ENCODE measurements at places on chromosomes 7 and 10. TPM values are rescaled to one million over a fixed set of nuclear protein-coding genes. Genes with fewer than 3 reads are reported as not detected.
A peak's percentile ranks its signal among the peaks of the same experiment; 100 is the strongest.

DNA sequence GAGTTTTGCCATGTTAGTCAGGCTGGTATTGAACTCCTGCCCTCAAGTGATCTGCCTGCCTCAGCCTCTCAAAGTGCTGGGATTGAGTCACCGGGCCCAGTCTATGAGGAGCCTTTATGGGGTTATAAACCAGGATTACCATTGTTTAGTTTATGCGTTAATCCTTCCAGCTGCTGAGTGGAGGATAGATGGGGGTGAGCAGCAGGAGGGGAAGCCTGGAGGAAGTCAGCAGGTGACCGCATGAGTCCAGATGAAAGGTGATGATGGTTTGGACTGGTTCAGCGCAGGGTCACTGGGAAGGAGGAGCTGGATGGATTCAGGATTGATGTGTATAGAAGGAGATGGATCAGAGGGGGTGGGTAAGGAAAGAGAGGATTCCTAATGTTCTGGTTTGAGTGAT is 197.1 kb downstream of the ADAM12 start:
- H3K27ac ChIP-seq: no peak overlapping the region
- H3K4me3 ChIP-seq: no peak overlapping the region
- no peaks in the 10 kb centered on the region for H3K4me1 ChIP-seq

GRCh38 chr7:110698576-110698975 is 392.4 kb upstream of the LRRN3 start:
- no peaks in the 10 kb centered on the region for H3K27me3 ChIP-seq
- H3K27ac ChIP-seq: no peak overlapping the region
- H3K36me3 ChIP-seq: no peaks in the 10 kb centered on the region
- no peak for DNase-seq
- no peaks in the 10 kb centered on the region for H3K4me1 ChIP-seq

GRCh38 chr10:61567729-61568128 is 95.0 kb upstream of the CABCOCO1 start:
- no peaks in the 10 kb centered on the region for H3K27me3 ChIP-seq
- no peak overlapping the region for H3K4me3 ChIP-seq
- H3K4me1 ChIP-seq: no peaks in the 10 kb centered on the region
- DNase-seq: no peak

DNA sequence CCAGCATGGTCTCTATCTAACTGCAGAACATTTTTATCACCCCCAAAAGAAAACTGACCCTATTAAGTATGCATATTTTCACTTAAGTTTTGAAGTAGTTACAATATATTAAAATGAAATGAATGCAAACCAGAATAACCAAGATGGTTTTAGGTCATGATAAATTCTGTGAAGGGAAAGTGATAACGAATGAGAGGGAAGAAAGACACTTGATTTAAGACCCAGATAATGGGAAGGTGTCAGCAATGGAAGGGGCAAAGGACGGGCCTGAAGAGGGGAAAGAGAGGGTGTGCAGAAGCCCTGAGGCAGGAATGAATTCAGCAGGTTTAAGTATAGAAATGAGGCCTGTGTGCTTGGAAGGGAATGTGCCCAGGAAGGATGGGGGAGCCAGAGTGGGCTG is 61.1 kb upstream of the IGFBP3 start:
- H3K36me3 ChIP-seq: no peaks in the 10 kb centered on the region
- no peak overlapping the region for H3K27ac ChIP-seq
- no peak for DNase-seq
- peaks cover 15% of the 10 kb centered on the region for H3K4me1 ChIP-seq
- no peaks in the 10 kb centered on the region for H3K27me3 ChIP-seq

DNA sequence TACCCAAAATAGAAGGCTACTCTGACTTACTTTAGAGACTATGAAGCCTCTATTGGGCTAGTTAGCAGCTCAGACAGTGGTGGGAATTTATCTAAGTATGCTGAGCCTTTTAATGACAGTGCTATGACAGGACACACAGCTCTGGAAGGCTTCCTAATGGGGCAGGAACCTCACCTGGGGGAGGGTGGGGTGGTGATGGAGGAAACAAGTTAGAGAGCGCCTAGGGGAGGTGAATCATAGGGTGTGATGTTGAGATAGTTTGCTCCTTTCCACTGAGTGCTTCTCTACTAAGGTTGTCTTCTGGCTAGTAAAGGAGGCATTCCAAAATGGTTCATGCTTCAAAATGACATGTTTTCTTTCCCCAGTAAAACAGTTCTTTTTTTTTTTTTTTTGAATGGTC is 42.1 kb downstream of the PPP1R9A start:
- no peaks in the 10 kb centered on the region for H3K36me3 ChIP-seq
- no peaks in the 10 kb centered on the region for H3K4me1 ChIP-seq
- no peak for DNase-seq
- no peak overlapping the region for H3K27ac ChIP-seq

DNA sequence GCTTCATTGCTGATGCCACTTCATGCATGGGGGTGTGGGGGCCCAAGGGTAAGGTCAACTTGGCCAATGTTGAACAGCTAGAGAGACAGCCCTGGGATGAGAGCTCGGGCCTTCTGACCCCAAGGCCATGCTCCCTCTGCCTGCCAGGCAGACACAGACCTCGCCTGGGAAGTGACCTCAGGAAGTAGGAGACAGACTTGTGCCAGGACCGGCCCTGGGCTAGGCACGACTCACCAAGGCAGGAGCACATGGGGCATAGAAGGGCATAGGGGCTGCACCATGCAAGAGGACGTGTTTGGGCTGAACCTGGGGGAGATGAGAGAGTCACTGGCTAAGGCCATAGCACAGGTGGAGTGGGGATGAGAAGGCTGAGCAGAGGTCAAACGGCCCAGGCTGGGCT is 27.1 kb downstream of the ZCCHC24 start:
- H3K4me3 ChIP-seq: no peak overlapping the region
- H3K36me3 ChIP-seq: peaks cover 59% of the 10 kb centered on the region
- H3K27me3 ChIP-seq: no peaks in the 10 kb centered on the region
- no peak for DNase-seq

DNA sequence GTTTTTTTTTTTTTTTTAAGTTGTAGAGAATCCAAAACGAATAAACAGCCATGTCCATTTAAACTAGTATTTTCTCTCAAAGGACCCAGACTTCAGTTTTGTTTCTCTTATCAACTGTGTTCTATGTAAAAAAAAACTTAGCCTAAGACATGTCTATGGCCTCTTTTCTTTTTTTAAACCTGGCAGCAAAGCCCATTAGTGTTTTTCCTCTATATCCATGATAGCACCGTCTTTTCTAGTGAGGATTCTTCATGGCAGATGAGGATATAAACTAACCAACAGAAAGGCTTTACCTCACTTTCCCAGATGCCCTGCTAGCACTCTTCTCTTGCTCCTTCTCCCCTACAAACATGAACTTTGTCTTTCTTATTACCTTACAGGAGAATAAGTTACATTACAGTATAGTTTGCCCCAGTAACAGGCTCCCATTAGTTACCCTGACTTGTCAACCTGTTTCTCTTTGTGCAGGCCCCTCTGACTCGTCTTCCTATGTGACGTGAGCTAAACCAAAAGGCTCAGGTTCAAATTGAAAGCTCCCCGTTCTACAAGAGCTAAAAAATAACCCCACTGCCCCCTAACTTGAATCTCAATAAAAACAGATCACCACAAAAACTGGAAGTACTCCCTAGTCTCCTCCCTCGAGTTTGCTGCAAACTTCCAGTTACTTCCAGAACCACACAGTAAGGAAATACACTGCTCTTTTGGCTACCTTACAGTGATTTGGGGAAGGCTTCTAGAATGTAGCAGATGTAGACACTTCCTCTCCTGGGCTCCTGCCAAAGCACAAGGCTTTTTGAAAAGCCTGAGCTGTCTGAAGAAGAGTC is 20.1 kb downstream of the P4HA1 start:
- peaks cover 19% of the 10 kb centered on the region for H3K36me3 ChIP-seq
- peak overlapping the region; percentile 74 for H3K27ac ChIP-seq
- peak overlapping the region; percentile 39 for H3K4me3 ChIP-seq
- DNase-seq: no peak
- peaks cover 22% of the 10 kb centered on the region for H3K4me1 ChIP-seq
- no peaks in the 10 kb centered on the region for H3K27me3 ChIP-seq

DNA sequence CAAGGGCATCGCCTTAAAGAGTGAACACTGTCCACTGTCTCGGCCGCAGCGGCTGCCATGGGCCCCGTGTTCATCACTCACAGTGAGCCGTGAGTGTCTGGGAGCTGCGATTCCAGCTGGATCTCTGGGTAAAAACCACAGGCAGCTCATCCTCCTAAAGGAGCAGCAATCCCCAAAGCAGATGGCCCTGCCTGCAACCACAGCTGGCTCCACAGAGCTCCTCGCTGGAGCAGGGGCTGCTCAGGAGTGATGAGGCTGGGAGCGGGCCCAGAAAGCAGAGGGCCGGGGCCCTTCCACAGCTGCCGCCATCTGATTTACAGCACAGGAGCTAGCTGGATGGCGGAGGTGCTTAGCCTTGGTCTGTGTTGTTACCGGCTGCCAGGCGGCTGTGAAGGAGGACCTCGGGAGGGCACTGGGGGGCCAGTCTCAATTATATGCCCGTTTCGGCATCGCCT is 6.6 kb upstream of the TMEM184A start:
- H3K4me1 ChIP-seq: peaks cover 3% of the 10 kb centered on the region
- peaks cover 48% of the 10 kb centered on the region for H3K27me3 ChIP-seq
- H3K27ac ChIP-seq: no peak overlapping the region
- H3K4me3 ChIP-seq: no peak overlapping the region
- no peak for DNase-seq

DNA sequence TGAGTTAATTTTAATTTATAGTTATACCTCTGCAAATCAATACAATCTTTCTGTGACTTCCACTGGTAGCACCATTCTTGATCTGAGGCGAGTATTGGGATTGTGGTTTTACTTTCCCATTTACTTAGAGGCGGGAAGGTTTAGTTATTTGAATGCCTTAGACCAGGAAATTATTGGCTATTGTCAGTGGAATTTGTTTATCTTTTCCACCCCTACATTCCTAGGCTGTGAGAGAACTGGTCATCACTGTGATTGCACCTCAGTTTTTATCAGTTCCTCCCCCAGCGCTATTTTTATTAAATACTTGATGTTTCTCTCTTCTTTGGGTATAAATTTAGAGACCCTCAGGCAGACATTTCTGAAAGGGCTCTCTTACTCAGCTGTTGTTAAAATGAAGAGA is 29.9 kb downstream of the CDK14 start:
- H3K27ac ChIP-seq: no peak overlapping the region
- no peaks in the 10 kb centered on the region for H3K27me3 ChIP-seq
- H3K4me1 ChIP-seq: peaks cover 37% of the 10 kb centered on the region
- H3K36me3 ChIP-seq: no peaks in the 10 kb centered on the region

GRCh38 chr7:143261901-143262300 is 1.3 kb upstream of the GSTK1 start:
- H3K27ac ChIP-seq: no peak overlapping the region
- H3K4me1 ChIP-seq: peaks cover 19% of the 10 kb centered on the region
- no peaks in the 10 kb centered on the region for H3K27me3 ChIP-seq
- DNase-seq: no peak

GRCh38 chr10:88385601-88386203 is 197.4 kb downstream of the RNLS start:
- H3K27ac ChIP-seq: no peak overlapping the region
- no peak for DNase-seq
- H3K27me3 ChIP-seq: no peaks in the 10 kb centered on the region

DNA sequence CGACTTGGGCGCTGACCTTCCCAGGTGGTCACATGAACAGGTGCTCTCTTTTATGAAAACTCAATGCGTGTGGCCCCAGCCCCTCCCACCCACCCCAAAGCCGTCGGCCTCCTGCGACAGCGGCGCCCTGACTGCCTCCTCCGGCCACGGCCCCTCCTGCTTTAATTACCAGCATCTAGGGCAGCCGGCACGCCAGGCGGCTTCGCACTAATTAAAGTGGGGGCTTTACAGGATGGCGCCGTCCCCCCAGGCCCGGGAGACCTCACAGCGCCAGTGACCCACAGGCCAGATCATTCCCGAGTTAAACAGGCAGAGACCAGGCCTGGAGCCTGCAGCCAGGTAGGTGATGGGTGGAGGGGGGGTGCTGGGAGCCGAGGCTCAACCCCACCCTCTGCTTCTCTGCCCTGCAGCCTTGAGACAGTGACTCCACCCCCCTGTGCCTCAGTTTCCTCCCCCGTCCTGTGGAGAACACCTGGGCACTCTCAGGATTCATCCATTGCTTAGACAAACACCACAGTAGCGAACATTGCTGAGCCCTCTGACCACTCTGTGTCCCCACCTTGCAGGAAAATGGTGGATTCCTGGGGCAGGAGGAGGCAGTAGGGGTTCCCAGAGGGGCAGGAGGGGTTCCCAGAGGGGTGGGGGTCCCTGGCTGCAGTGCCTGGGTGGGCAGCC is 100.8 kb downstream of the MICALL2 start:
- no peak overlapping the region for H3K27ac ChIP-seq
- DNase-seq: no peak
- H3K27me3 ChIP-seq: peaks cover 9% of the 10 kb centered on the region

DNA sequence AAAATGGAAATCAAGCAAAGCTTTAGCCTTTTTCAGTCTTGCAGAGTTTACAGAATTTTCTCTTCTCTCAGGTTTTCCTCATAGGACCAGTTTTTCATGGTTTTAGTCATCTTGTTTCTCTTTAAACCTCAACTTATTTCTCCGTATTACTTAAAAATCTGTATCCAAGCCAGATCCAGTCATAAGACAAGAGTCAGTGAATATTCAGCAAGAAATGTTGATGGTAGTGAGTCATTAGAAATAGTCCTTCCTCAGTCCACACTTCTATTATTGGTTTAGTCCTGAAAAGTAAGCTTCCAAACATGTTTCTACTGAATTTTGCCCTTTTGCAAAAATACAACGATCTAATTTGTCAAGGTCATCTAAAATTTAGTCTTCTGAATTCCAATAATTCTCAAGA is 107.0 kb downstream of the VIM start:
- no peak for DNase-seq
- H3K4me1 ChIP-seq: no peaks in the 10 kb centered on the region
- no peak overlapping the region for H3K4me3 ChIP-seq
- H3K27ac ChIP-seq: no peak overlapping the region
- H3K36me3 ChIP-seq: no peaks in the 10 kb centered on the region

GRCh38 chr7:158812684-158813083 is 16.6 kb downstream of the ESYT2 start:
- no peak overlapping the region for H3K4me3 ChIP-seq
- no peak for DNase-seq
- H3K27ac ChIP-seq: peak overlapping the region; percentile 77
- H3K27me3 ChIP-seq: no peaks in the 10 kb centered on the region
- H3K36me3 ChIP-seq: peaks cover 9% of the 10 kb centered on the region

Gene NIPSNAP2
- total RNA-seq: 131 TPM

Gene NRG3
- 0.65 TPM for total RNA-seq

Measured in esophagus muscularis mucosa (tissue), 4 donors.